ENCODE measurements at places on chromosomes 16 and 17.

GRCh38 chr16:88941913-88942909, 34.8 kb downstream of the CBFA2T3 start:
- no peak for DNase-seq

GRCh38 chr16:9824200-9825068, 357.8 kb downstream of the GRIN2A start:
- no peak for DNase-seq

- no peak for DNase-seq
These were observed 35.2 kb downstream of the ANKRD11 start for GRCh38 chr16:89455178-89455577.

DNA sequence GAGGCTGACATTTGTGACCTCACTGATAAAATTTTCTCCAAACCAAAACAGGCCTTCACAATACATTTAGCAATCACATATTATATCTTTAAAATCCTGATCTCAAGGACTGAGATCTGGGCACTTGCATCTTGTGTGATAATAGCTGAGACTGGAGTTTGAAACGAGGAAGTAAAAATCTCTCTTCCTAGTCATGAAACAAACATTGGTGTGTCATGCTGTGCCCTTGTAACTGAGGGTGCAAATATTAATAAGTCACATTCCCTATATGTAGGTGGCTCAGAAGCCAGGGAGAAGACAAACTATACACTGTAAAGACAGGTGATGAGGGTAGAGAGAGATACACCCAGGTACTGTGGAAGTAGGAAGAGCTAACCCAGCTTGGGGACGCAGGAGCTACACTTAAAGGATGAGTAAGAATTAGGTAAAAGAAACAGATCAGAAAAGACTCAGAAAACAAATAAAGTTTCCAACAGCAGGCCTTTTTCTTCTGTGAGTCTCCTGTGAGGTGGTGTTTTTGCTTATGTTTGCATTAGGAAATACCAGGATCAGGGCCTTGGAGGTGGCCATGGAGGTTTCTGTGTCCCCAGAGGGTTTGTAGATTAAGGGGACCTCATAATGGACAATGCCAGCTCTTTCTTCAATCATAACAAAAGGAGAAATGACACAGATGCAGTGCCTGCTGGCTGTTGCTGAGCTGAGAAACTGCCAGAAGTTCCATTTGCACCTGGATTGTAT, 335.7 kb downstream of the GRIN2A start:
- DNase-seq: no peak

- no peak for DNase-seq
These were observed 186.4 kb downstream of the SEC14L1 start for GRCh38 chr17:77327181-77327565.

DNA sequence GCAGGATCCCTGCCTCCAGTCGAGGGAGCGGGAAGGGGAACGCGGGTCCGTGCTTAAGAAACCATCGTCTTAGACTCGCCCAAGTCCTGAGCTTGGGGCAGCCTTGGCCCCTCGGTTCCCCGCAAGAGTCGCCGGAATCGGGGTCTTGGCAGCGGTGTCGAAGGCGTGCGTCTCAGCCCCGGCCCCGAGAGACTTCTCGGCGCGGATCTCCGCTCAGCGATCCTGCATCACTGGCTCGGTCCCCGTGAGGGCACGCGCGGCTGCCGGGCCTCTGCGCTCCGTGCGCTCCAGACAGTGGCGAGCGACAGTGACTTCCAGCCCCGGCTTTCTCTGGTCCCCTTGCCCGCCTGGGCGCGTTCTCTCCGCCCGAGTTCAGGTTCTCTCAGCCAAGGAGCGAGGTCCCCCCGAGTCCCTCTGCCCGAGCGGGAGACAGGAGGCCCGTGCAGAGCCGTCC, 380 bp downstream of the HS3ST3A1 start:
- DNase-seq: no peak

DNA sequence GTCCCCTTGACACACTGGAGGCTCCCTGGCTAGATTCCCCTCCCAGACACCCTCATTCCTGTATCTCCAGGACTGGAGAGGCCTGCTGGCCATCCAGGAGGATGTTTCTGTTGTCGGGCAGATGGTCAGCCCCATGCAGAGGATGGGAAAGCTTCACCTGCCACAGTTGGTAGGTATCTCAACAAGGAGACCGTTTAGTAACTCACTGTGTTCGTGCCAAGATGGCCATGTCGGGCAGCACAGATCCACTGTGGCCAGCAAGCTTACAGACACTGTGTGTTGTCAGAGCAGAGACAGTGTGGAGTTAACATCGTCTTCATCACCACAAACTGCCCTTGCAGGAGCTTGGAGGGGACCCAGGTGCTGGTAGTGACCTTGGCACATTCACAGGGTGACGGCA, 390.9 kb downstream of the SEC14L1 start:
- no peak for DNase-seq

DNA sequence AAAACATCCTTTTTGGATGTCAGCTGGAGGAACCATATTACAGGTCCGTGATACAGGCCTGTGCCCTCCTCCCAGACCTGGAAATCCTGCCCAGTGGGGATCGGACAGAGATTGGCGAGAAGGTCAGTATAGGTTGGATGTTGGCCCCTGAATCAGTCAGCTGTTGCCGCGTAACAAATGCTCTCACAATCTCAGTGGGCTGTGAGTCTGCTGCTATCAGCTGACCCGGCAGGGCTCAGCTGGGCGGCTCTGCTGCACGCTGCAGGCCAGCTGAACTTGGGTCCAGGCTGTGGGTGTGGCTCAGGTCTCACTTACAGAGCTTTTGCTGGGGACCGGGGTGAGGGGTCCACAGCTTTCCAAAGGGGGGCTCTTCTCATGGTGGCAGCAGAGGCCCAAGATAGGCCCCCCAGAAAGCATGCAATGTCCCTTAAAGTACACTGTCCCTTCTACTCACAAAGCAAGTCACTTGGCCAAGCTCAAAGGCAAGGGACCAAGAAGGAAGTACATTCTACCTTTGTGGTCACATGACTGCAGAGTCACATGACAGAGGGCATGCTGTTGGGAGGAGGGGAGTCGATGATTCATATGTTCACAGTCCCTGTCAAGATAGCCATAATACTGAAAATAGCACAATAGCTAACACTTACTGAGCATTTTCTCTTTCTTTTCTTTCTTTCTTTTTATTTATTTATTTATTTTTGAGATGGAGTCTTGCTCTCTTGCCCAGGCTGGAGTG, 134.2 kb downstream of the ABCC1 start:
- DNase-seq: no peak

DNA sequence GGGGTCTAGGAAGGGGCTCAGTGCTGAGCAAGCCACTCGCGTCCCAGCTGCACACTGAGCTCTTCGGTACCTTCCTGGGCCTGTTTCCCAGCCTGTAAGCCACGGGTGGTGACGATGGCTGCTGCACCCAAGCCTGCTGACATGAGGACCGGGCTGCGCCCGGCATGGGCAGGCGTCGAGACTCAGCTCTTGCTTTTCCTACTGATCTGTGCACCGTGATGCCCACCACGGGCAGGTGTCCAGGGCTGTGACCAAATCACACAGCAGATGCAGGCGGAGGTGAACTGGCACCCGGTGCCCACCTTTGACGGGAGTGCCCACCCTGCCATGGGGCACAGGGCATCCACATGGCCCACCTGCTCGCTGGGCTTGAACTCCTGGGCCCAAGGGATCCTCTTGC, 17.9 kb downstream of the CCDC57 start:
- no peak for DNase-seq

GRCh38 chr16:785563-786535, 2.3 kb downstream of the RPUSD1 start:
- DNase-seq: no peak

GRCh38 chr16:13921328-13921727, 1.4 kb downstream of the ERCC4 start:
- no peak for DNase-seq

- no peak for DNase-seq
These were observed 445.7 kb upstream of the MAF start for GRCh38 chr16:80046261-80046660.

DNA sequence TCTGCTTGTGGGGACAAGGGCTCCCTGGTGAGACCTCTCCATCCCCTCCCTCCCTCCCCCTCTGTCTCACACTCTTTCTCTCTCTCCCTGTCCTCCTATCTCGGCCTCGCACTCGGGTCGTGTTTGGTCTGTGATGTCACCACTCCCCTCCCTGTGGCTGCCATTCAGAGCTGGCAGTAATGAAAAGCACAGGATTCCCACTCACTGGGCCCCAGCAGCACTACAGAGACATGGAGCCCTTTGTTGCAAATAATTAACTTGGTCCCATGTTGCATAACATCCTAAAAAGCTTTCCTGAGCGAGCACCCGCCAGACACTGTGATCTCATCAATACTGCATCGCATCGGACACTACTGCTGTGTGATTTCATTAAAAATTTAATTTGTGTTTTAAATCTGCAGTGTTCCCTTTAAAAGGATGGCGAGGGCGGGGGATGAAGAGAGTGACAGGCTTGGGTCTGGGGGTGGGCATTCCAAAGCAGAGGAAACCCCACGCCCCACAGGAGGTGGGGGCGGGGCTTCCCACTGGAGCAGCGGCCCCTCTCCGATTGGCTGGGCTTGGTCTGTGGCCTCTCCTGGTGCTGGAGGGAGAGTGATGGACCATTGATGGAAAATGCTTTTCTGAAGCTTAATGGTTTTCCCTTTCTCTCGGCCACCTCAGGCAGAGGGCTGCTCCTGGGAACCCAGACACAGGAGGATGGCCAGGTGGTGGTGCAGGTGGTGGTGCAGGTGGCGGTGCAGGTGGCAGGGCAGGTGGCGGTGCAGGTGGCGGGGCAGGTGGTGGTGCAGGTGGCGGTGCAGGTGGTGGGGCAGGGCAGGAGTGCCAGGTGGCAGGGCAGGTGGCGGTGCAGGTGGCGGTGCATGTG, 15.3 kb upstream of the NPTX1 start:
- no peak for DNase-seq

DNA sequence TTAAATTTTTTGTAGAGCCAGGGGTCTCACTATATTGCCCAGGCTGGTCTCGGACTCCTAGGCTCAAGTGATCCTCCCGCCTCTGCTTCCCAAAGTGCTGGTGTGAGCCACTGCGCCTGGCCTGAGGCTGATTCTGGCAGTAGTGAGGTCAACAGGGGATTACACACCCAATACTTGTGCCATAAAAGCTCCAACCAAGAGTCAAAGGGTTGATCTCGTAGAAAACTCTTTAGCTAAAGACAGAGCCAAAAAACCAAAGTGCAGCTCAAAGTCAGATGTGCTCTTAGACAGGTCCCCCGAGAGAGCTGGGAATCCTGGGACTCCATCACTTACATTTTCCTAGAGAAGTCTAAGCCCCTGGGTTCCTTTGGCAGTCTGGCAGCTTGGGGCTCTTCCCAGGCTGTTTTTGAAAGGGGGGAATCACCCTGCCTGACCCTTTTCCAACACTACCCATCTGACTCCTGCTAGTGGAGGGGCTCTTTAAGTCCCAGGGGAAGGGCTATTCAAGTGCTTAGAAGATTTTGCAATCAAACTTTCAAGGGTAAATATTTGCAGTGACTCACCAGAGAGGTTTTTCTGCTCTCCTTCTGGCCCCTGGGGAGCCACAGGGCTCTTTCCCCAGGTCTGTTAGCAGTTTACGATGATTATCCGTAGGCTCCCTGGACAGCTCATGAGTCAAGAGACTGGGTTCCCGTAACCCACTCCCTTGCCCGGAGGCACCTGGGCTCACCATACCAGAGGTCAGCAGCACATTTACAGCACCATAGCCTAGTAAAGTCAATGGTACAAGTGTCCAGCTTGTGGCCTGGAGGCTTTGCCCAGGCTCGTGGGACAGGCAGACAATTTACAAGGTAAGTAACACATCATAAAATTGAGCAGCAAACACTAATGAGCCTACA, 408.7 kb downstream of the SLC39A11 start:
- no peak for DNase-seq

DNA sequence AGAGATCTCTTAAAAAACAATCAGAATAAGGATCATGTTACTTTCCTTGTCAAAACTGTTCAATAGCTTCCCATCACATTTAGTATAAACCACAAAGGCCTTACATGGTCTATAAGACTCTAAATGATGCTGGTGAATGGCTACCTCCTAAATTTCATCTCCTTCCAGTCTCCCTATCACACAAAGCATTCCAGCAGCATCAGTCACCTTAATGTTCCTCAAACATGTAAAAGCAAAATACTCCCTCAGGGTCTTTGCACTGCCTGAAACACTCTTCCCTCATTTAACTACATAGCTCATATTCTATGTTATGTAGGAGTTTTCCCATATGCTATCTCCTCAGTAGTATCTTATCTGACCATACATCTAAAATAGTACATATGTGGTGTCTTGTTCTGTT, 53.5 kb upstream of the INTS2 start:
- DNase-seq: no peak

GRCh38 chr17:76264425-76264754, 758 bp upstream of the UBALD2 start:
- no peak for DNase-seq

DNA sequence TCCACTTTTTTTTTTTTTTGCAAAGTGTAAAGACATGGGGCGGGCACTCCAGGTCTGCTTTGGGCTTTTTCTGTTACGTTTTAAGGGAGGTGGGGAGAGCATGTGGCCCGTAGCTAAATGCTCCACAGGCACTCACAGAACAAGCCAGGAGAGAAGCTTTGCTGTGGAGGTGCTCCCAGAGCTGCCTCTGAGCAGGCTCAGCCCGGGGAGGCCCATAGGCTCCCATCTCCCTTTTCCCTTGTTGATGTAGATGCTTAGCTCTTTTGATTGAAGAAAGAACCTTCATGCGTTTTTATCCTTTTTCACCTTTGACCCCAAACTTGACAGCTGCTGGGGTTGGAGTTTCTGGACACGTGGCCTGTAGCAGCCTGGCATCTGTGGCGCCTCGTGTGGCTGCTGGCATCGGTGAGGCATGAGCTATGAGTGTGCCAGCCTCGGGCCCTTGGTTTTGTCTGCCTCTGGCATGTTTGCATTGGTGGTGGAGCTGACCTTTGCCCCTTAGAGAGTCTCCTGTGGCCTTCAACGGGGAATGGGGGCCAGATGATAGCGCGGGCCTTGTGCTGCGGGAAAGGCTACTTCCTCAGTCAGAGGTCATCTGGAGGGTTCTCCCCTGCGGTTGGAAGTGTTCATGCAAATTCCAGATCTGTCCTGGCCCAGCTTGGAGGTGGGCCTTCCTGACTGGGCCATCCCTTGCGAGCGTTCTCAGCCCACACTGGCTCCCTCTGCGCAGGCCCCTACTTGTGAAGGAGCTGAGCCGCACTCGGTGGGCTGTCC, 20.0 kb upstream of the IL17C start:
- no peak for DNase-seq
